Motor neuron (in vitro differentiated cells): ENCODE measurements at places on chromosomes 7 and 10. TPM values are rescaled to one million over a fixed set of nuclear protein-coding genes. Genes with fewer than 3 reads are reported as not detected.
A peak's percentile ranks its signal among the peaks of the same experiment; 100 is the strongest.

GRCh38 chr10:44310762-44311562, 73.9 kb downstream of the CXCL12 start:
- ATAC-seq, result peak; percentile 56

DNA sequence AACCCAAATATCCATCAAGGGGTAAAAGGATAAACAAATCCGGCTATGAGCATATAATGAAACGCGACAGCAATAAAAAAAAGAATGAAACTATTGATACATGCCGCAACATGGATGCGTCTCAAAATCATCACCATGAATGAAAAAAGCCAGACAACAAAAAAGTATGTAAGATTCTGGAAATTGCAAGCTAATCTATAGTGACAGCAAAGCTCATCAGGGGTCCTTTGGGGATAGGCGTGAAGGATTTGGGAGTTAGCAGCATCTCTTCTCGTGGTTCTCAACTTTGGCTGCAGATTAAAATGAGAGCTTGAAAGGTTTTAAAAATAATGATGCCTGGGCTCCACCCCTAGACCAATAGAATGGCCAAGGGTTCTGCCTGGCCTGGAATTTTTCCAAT, 46.0 kb upstream of the ELN start:
- ATAC-seq, result no peak

DNA sequence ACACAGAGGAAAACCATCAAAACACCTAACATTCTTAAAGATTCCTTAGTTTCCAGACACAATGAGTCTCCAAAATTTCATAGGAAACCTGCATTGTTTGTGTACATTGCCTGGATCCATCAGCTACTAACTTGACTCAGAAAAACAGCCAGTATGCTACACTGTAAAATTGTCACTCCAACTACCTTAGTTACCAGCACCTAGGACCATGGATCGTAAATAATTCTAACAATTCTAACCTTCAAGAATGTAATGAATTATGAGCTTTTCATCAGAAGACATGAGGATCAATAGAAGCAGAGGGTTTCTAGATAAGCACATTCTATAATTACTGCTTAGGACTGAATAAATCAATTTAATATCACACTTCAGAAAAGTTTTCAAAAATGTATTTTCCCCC, 851.5 kb downstream of the SORCS1 start:
- peak; percentile 52 for ATAC-seq

DNA sequence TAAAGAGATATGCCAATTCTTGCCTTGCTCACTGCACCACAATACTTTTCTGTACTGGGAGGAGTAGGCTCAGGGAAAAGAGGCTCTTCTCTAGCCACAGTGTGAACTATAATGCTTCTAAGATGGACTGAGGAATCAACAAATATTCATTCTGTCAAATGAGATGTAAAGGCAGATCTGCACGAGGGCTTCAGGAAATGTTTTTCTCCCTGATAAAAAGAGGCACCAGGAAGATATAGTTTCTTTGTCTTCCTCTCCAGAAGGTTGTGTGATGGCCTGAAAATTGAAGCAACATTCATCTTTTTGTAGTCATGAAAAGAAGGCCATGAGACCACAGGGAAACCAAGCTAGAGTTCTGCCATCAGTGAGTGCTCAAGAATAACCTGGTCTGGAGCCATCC, 79.1 kb upstream of the NME8 start:
- ATAC-seq, result no peak

GRCh38 chr10:2414562-2414961, 652.8 kb upstream of the PFKP start:
- ATAC-seq, result no peak

GRCh38 chr10:69861251-69862240, 59.8 kb downstream of the COL13A1 start:
- peak; percentile 69 for ATAC-seq

- ATAC-seq, result no peak
Observed at GRCh38 chr10:13483073-13483472, 45.7 kb downstream of the BEND7 start.

DNA sequence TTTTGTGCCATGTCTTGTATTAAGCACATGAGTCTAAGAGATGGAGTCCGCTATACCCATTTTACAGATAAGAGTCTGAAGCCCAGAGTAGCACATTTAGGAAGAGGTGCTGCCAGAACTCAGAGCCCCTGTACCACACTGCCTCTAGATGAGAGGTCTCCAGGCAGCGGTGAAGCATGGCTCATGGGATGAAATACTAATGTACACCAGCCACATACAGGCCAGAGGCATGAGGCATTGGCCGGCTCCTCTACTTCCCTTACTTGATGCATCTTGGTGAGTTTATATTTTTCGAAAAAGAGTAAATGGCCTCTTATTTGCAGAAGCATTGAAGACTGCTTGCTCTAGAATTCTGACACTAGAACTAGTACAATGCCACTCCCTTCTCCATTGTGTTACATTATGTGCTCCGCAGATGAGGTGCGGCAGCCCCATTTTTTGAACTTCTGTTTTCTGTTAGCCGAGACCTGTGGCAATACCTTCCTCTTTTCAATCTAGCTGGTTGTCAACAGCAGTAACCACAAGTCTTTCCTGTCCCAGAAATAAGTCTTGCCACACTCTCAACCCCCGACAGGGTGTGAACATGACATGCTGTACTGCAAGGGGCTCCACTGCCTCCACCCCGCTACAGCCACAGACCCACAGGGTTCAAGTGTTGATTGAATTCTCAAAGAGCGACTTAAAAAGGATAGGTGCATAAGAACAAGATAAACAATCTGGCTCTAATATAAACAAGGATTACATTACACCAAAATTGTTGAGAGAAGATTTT, 145.3 kb downstream of the CELF2 start:
- ATAC-seq, result no peak

- peak; percentile 96 for ATAC-seq
Observed at GRCh38 chr10:2772816-2773631, 294.3 kb upstream of the PFKP start.

DNA sequence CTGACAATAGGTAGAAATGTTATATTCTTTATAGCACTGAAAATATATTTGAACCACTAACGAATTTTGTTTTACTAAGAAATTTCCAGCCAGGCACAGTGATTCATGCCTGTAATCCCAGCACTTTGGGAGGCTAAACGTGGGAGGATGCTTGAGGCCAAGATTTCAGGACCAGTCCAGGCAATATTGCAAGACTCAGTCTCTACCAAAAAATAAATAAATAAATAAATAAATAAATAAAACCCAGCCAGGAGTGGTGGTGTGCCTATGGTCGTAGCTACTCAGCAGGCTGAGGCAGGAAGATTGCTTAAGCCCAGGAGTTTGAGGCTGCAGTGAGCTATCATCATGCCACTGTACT, 39.8 kb downstream of the PIP4K2A start:
- no peak for ATAC-seq

DNA sequence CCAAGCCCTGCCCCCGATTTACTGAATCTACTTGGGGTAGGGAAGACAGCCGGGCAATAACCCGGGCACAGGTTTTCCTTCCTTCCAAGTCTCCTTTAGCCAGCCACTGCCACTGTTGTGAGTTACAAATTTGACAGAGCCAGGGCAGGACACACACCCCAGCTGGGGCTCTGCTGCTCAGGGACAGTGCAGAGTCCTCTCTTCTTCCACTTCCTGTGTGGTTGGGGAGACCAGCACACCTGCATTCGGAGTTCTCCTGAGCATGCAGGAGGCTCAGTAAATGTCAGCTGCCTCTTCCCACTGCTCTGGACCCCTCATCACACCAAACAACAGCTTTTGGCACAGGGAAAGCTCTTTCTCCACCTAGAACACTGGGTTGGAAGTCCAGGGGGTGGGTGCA, 21.3 kb downstream of the CHST15 start:
- ATAC-seq, result no peak

GRCh38 chr10:116796910-116797513, 52.3 kb upstream of the ENO4 start:
- peak; percentile 86 for ATAC-seq

DNA sequence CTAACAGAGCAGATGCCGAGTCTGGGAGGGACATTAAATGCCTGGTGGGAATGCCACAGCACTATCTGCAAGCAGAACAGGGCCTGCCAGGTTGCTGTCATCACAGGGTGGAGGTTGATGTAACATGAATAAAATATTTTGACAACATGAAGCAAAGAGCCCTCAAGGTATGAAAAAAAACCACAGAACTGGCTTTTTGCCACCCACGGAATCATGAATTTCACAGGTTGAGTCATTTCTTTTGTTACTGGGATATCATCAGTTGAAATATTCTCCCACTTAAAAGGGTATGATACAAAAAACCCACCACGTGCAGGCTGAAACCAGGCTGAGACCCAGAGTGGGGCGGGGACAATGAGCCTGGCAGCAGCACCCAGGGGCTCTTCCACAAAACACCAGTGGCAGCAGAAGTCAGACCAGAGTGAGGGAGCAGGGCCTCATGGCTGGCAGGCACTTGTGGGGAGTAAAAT, 220.1 kb downstream of the TNS3 start:
- ATAC-seq, result no peak

- no peak for ATAC-seq
Observed at GRCh38 chr10:129850790-129851189, 113.3 kb downstream of the EBF3 start.

GRCh38 chr10:80694930-80695329, 157.2 kb downstream of the SH2D4B start:
- no peak for ATAC-seq

DNA sequence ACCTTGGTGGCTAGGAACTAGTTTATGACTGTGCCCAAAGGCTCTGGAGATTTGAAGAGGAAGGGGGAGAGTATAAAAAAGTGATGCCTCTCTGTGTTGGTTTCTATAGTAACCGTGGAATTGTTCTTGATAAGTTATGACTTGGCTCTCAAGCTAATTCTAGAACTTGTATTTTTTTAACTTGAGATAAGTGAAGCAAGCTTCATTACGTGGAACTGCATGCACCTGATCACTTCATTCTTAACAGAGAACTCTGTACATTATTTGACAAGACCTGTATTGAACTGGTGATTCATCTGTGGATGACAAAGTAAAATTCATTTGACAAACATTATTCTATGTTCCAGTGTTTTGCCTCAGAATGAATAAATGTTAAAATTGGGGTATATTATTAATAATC, 1452.2 kb downstream of the REEP3 start:
- no peak for ATAC-seq

GRCh38 chr7:116027786-116028185, 2.8 kb downstream of the TFEC start:
- no peak for ATAC-seq

- ATAC-seq, result no peak
Observed at GRCh38 chr10:18293536-18294510, 153.6 kb downstream of the CACNB2 start.

- no peak for ATAC-seq
Observed at GRCh38 chr7:120462991-120463390, 190.0 kb downstream of the KCND2 start.

- ATAC-seq, result no peak
Observed at GRCh38 chr7:147659036-147659995, 931.2 kb upstream of the C7orf33 start.

- ATAC-seq, result peak; percentile 72
Observed at GRCh38 chr7:107563081-107563774, 492 bp downstream of the COG5 start.

DNA sequence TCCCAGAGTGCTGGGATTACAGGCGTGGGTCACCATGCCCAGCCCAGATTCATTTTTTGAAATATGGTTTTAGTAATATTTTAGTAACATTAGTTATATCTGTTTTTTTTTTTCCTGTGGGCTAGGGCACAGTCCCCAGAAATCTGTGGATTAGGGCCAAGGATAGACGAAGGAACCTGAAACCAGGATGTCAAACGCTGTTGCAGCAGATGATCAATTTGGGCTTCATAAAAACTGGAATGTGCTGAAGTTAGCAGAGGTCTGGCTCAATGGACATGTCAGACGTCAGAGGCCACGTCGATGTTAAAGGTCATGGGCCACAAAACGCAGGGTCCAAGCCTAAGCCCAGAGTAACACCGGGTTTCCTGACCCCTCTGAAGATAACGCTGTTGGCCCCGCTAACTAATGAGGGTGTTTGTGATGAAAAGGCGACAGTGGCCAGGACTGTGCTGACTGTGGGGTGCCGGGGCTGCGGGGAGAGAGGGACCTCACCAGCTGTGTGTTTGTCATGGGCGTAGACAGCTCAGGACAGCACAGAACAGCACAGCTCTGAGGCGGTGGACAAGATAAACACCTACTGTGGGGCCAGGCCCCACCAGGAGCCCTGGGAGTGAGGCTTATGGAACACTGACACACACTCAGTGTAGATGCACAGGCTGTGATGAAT, 23.8 kb upstream of the GTPBP4 start:
- ATAC-seq, result no peak

DNA sequence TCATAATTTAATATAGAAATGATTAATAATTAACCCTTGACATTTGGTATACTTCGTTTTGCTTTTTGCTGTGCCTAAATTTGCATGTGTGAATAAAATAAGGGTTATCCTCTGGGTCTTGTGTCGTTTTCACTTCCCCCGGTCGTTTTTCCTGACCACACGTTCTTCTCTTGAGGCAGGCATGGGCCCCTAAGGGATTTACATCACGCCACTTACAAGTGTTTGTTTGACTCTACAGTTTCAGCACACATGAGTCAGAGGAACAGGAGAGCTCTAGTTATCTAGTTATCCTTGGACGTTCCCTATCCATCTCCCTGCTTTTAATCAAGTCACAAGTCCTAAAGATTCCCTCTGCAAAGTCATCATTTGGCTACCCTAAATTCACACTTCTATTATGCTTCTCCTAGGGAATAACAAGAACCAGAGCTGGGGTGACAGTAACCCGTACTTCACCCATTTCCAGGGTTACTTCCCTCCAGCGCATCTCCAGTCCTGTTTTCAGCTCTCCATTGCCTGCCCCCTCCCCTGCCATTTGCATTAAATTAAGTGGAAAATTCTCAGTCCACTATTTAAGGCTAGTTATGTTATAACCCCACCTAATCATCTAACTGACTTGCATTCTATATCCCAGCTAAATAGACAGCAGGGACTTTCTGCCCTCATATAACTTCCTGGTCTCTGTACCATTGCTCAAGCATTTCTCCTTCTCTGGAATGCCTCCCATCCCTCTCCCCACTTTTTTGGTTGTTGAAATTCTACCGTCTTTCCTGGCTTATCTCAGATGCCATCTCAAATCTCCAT, 206.9 kb downstream of the PTEN start:
- ATAC-seq, result no peak

Gene ARHGAP22
- total RNA-seq, result 1.6 and 2.2 TPM in 2 replicates

Gene IFIT1B
- 0.15 and 0.57 TPM in 2 replicates for total RNA-seq

Gene ZNF398
- total RNA-seq, result 10.4 and 11.1 TPM in 2 replicates

Gene C10orf120
- total RNA-seq, result not detected in 2 replicates

Gene TCF7L2
- 3.3 and 3.7 TPM in 2 replicates for total RNA-seq

Gene SHTN1
- total RNA-seq, result 20.0 and 24.2 TPM in 2 replicates

Gene TUBB8
- total RNA-seq, result 0.20 and 0.27 TPM in 2 replicates
